ENCODE measurements at places on chromosomes 6 and 20.

- DNase-seq: no peak
Observed at GRCh38 chr20:40932436-40932835, 96.2 kb upstream of the TOP1 start.

DNA sequence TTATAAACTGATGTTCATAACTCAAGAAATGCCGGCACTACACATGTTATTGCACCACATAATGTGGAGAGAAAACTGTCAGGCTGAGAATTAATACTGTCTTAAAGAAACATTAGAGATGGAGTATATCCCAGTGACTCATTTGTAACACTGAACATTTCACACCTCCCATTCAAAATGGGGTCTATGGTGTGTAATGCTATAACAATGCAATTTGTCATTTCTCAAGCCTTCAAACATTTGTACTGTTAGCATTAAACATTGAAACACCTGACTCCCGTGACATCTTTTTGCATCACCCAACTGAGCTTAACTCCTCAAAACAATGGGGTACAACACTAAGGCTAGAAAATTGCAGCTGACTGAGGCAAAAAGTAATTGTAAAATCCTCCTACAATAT, 151.7 kb downstream of the DST start:
- DNase-seq: no peak

- no peak for DNase-seq
Observed at GRCh38 chr6:152147269-152147668, 339.8 kb downstream of the ESR1 start.

GRCh38 chr20:48970681-48971365, 49.3 kb downstream of the ARFGEF2 start:
- DNase-seq: no peak
